SW 1271 (cell line): ENCODE measurements at places on chromosomes 5 and 9.

DNA sequence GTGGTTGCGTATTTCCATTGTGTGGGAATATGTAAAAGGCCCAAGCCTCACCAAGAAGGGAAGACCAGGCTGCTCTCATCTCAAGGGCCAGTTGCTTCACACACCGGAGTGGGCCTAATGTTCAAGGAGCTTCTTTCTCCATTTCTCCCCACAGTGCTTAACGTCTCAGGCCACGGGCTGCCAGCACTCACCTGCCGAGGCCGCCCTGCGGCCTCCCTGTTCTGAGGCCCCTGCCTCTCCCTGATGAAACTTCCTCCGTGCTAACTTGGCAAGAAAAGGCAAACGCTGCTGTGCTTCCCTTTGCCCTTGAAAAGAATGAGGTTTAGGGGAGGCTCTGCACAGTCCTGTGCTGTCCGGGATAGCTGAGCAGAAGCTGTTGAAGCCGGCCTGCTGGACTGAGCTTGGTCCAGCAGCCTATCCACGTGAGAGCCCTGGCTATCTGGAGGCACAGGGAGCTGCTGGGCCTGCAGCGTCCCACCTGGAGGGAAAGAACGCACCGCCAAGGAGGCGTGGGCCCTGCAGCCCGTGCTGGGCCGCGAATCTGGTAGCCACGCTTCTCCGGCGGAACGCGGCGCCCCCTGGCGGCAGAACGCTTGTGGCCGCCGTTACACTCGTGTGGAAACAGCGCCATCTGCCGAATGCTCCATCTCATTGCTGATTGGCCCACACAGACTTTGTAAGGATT lies 73.5 kb upstream of the PRSS3 start:
- peak; percentile 58 for DNase-seq

DNA sequence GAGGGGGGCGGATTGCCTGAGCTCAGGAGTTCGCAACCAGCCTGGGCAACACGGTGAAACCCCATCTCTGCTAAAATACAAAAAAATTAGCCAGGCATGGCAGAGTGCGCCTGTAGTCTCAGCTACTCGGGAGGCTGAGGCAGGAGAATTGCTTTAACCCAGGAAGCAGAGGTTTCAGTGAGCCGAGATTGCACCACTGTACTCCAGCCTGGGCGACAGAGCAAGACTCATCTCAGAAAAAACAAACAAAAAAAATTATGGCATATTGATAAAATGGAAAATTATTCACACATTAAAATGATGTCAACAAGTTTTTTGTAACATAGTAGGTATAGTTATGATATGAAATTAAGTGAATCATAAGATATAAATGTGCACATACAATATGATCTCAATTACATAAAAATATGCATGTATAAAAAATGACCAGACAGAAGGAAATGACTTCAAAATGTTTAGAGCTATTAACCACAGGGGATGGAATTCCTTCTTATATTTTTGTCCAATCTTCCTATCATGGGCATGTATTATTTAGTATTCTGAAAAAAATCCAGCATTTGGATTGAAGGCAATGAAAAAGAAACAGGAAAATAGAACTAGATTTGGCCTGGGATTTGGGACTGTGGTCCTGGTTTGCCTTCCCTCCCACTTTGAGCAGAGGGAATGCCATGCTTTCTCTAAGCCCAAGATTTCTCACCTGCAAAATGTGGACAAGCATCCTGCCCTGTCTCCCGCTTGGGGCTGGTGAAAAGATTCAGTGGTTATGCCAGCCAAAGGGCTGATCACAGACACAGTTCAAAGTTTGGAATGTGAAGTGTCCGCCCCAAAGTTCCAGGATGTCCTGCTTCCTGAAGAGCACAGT lies 19.5 kb downstream of the SPAAR start:
- DNase-seq = no peak

- DNase-seq = no peak
Measured at GRCh38 chr5:42641336-42642005, 115.1 kb upstream of the CCDC152 start.

- no peak for DNase-seq
Measured at GRCh38 chr5:68126886-68127285, 88.7 kb upstream of the PIK3R1 start.

DNA sequence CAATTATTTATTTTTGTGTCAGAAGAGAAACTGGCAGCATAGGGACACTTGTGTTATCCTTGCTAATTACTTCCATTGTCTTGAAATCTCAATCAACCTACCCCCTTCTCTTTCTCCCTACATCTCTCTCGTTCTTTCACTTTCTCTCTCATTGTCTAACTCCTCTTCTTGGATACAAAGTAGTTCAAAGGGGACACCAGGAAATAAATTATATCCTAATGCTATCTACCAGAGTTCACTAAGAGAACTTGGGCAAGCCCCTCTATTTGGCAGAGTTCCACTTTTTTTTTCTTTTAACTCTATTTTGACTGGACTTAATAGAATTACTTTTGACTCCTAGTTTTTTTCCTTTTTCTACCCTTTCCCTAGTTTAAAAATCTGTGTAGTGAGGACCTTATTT lies 102.2 kb downstream of the MEF2C start:
- no peak for DNase-seq

GRCh38 chr5:54315736-54316528 lies 5.6 kb upstream of the ARL15 start:
- no peak for DNase-seq

DNA sequence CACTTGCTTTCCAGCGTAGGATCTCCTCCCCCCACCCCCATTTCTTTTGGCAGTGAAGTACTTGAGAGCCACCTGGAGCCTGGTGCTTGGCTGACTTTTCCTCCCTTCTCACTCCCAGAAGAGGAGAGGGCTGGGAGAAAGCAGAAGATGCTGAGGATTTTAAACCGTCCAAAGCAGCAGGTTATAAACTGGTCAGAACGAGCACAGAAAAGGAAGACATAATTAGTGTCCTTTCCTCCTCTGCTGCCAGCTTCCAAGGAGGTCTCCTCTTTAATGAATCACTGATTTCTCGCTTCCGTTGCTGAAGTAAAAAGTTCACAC lies 563 bp upstream of the FGF10 start:
- DNase-seq = no peak

- no peak for DNase-seq
Measured at GRCh38 chr5:68114378-68115040, 101.0 kb upstream of the PIK3R1 start.

DNA sequence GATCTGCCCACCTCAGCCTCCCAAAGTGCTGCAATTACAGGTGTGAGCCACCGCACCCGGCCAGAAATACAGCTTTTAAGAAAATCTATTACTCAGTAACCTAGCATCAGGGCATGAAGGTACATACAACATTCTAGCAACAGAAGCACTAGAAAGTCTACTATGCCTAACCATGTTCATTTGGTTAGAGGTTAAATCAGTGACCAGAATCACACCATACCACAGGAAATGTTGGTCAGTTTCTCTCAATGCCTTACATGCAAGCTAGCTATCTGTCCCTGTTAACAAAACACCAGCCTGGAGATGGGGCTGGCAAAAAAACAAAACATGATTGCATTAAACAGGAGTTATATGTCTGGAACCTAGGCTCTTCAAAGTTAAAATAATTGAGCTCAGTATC lies 104.1 kb downstream of the STRBP start:
- DNase-seq = no peak

GRCh38 chr5:120457839-120458507 lies 6.1 kb upstream of the PRR16 start:
- peak; percentile 40 for DNase-seq

GRCh38 chr5:95530416-95530815 lies 24.4 kb downstream of the SKIC3 start:
- no peak for DNase-seq

DNA sequence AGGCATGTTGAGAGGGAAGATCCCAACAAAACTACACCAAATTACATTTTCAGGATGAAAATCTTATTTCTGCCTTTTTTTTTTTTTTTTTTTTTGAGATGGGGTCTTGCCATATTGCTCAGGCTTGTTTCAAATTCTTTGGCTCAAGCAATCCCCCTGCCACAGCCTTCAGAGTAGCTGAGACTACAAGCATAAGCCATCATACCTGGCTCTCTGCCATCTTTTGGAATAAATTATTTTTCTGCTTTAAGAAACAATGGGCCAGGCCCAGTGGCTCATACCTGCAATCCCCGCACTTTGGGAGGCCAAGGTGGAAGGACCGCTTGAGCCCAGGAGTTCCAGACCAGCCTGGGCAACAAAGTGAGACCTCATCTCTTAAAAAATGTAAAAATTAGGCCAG lies 14.3 kb downstream of the AFF4 start:
- no peak for DNase-seq

DNA sequence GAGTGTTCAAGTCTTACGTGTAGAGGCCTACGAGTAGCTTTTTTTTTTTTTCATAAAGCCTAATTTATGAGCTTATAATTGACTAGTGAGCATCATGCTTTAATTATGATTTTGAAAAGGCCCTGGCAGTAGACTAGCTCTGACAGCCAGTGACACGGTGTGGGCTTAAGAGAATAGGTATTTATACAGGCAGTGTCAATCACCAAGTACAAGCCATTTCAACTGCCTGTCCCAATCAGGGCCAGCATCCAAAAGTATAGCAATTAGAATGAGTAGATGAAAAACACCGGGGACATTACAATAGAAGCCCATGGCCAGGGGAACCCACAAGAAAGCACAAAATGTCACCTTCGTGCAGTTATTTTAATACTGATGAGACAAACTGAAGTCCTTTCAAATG lies 552.8 kb downstream of the CAAP1 start:
- DNase-seq = no peak

DNA sequence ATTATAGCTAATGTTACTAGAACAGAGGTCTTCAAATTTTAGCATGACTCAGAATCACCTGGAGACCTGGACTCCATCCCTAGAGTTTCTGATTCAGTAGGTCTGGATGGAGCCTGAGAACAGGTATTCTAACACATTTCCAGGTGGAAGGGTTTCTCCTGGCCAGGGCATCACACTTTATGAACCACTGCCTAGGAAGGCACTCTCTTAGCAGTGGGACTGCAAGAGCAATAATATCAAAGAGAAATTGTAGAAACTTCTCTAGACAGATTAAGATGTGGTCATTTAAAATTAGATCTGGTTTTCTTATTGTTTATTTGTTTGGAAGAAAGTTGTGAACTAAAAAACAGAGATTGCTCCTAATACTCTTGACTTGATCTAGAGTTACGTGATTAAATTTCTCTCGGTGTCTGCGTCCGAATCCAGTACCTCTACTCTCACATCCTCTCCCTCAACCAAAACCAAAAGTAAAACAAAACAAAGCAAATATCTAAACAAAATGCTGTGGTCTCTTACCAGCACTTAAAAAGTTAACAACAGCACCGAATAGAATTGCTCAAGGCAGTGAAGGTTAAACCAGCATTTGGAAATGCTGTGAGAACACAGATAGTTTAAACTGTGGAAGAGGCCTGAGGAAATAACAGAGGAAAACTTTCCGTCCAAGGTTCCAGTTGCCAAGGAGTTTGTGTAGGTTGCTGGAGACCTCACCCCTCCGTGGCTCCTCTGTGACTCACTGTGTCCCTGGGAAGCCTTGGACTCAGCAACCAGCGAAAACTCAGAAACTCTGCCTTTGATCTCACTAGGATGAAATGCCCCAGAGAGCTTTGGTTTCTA lies 193.4 kb downstream of the ARRDC3 start:
- DNase-seq = no peak
